Glutamatergic neuron (in vitro differentiated cells): ENCODE measurements at places on chromosomes 2 and 18.

DNA sequence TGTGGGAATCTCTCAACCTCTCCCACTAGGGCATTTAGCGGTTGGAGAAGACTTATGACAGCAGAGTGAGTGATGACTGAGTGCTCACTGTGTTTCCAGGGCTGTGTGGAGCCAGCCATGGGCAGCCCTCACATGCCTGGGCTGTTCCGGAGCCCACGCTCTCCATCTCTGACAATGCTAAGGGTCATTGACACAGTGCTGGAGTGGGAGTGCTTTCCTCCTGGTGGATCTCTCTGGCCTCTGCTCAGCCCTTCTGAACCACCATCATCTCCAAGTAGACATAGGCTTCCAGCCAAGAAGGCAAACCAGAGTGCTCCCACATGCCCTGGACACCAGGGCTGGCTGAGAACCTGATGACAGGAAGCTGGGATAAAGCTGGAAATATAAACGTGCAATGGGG is 33.1 kb upstream of the TWIST2 start:
- DNase-seq: no peak

DNA sequence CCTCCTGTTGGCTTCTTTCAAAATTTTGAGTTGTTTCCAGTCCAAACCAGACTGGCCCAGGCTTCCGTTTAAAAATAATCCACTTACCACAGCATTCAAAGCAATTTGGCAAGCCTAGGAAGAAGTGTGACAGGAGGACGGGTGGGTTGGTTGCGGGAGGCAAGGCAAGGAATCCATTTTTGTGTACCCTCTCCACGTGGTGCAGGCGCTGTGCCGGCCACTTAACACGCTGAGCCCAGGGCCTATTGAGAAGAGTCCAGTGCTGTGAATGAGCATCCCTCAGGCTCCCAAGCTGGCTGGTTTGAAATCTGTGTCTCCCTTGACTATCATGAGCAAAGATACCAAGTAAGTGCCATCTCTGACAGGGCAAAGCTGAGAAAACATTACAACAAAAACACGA is 160.9 kb downstream of the NCKAP5 start:
- no peak for DNase-seq

DNA sequence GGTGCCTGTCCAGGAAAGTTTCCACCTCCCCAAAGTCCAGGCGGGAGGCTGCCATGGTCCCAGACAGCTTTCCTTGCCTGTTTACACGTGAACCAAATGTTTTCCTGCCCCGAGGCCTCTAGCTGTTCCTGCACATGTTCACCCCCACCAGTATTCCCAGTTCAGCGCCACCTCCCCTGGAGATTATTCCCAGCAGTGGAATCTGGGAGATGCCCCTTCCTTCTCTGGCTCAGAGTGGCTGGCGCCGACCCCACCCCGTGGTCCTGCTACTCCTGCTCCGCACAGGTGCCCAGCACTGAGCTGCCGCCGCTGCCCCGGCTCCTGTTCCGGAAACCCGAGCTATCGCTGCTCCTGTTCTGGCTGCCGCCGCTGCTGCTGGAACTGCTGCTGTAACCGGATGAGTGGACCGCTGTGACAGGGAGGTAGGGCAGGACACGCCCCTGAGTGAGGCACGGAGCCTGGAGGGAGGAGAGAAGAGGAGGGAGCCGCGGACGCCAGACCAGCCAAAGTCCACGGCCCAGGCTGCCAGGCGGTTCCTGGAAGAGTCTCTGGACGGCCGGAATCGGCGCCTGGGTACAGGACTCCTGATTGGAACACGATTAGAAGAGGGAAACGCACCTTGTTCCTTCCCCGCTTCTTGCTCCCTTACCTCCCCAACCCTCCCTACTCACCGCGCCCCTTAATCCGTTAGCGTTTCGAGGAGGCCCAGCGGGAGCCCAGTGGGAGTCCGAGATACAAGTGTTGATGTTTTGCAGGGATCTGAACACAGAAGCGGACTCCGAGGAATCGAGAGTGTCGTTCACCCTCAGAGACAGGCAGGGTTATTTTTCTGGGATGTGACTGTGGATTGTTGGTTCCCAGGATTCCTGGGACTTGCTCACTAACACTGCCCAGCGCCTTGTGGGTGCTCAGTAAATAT is at the start of gene PDE11A:
PDE11A (minus strand) TSS at position 395 of the 919 bp plus-strand sequence; CDS start at position 55, 340 bp downstream.
- DNase-seq: peak; percentile 78

- DNase-seq: no peak
These were observed 278.0 kb upstream of the EPHA4 start for GRCh38 chr2:221850076-221850475.

DNA sequence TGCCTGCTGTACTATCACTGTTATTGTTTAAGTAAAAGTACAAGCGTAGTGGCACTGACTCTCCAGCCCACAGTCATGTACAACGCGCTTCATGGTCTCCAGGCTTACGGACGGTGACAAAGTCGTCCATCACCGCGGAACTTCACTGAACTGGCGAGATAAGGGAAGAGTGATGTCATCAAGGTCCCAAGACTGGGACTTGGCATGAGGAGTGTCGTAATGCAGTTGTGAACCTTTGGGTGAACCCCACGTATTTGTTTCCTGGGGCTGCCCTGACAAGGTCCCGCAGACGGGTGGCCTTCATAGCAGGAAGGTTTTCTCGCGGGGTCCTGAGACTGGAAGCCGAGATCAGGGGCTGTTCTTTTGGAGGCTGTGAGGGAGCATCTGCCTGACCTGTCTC is 17.3 kb downstream of the NFATC1 start:
- no peak for DNase-seq

GRCh38 chr2:45119038-45119437 is 109.8 kb upstream of the SIX2 start:
- DNase-seq: no peak

DNA sequence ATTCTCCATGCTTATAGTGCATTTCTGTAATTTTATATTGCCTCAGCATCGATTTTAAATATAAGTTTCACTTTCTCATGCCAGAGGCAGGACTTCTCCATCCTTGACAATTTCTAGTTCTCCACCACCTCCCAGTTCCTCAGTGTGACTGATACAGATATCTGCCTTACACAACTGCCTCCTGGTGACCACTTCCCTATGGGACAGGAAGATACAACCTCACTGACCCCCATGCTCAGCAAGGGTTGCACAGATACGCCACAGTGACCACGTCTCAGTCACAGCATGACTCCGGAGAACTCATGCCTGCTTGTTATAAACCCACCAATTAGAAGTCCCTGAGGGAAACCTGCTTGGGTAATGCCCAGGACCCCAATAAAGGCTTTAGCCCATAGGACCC is 284.0 kb upstream of the MC4R start:
- no peak for DNase-seq

- no peak for DNase-seq
These were observed 237.8 kb downstream of the PLCL1 start for GRCh38 chr2:198042189-198042588.

GRCh38 chr2:14743861-14744260 is 111.3 kb downstream of the LRATD1 start:
- DNase-seq: no peak

DNA sequence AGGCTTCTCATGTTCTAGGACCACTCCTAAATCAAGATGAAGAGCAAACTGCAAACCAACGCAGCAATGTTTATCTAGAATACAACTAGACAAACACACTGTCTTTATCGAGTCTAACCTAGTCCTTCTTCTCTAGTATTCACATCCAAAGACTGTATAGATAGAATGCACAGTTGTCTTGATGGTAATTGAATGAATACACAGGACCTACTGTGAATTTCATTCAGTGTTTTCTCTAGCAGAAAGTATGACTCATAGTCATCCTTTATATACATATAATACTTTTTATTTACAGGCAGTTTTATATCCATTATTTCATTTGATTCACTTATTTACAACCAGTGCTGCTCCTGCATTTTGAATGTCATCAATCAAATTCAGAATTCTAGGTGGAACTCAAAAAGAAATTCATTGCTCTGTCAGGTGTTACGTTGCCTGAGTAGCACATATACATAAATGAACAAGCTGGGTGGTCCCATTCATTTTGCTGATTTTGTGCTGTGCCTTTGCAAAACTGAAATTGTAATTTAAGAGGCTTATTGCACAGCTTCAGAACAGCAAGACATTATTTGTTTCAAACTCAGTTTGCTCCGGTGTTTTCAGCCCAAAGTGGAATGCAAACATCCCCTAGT is 374.8 kb downstream of the EPHA4 start:
- DNase-seq: no peak

- no peak for DNase-seq
These were observed 2.3 kb downstream of the RAB11FIP5 start for GRCh38 chr2:73110168-73111072.

- DNase-seq: no peak
These were observed 176.2 kb downstream of the LDLRAD4 start for GRCh38 chr18:13394801-13395200.

DNA sequence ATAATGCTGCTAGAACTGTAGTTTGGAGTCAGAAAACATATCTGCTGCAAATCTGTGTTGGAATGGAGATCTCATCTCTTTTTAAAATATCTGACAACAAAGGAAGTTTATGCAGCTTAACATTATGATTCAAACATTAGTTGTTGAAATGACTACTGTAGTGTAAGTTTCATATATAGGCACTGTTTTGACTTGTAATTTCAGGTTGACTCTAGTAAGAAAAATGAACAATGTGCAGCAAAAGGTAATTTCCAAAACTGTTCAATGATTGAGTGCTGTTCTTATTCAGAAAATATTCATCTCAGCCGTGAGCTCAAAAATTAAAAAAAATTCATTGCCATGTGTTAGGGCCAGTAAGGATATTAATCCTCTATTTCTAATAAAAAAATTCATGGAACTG is 48.5 kb downstream of the CCDC138 start:
- DNase-seq: no peak

DNA sequence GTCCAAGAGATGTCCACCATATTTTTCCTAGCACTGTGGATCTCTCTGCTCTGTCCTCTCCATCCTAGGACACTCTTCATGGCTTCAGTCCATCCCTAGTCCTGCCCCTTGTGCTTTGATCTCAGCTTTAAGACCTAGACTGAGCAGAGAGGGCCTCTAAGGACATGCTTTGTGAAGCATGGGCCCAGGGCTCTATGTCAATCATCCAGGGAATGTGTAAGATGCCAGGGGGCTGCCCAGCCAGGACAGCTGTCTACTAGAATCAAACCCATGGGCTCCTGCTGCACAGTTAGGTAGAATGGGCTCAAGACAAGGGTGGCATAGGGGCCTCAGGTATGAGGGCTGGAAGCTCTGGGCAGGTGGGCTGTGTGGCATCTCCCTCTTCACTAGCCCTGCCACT is 24.9 kb downstream of the TET3 start:
- no peak for DNase-seq

DNA sequence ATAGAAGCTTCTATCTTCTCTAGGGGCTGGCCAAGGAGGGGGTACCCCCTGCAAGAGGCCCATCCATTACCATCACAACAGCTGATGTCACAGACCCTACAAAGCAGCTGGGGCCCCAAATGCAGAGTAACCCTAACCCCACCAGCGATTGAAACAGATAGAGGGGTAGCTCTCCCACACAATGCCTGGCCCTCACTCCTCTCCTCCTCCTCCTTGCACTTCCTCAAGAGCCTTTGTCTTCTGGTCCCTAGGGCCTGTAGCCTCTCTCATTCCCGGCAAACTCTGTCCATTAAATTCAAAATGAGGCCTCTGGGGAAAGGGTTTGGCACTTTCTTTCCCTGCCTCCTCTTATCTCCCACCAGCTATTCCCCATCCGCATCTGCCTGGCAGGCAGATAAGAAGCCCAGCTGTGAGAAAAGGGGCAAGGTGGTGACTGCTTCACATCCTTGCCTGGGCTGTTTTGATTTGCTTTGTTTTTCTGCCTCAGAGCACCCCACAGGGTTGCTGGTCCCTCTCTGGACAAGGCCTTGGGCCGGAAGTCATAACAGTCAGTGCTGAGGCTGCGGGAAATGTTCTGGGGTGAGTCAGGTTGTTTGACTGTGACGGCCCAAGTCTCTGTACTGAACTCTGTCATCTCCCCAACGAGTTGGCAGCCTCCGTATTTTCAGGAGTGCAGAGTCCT is 26.1 kb upstream of the CYP26B1 start:
- DNase-seq: no peak

- no peak for DNase-seq
These were observed 121.5 kb upstream of the GYPC start for GRCh38 chr2:126534478-126534877.

GRCh38 chr2:53432936-53433335 is 334.7 kb upstream of the CHAC2 start:
- DNase-seq: no peak

- no peak for DNase-seq
These were observed 24.2 kb downstream of the OTOF start for GRCh38 chr2:26453421-26454329.

GRCh38 chr2:156411835-156412234 is 24.3 kb upstream of the GPD2 start:
- DNase-seq: no peak

DNA sequence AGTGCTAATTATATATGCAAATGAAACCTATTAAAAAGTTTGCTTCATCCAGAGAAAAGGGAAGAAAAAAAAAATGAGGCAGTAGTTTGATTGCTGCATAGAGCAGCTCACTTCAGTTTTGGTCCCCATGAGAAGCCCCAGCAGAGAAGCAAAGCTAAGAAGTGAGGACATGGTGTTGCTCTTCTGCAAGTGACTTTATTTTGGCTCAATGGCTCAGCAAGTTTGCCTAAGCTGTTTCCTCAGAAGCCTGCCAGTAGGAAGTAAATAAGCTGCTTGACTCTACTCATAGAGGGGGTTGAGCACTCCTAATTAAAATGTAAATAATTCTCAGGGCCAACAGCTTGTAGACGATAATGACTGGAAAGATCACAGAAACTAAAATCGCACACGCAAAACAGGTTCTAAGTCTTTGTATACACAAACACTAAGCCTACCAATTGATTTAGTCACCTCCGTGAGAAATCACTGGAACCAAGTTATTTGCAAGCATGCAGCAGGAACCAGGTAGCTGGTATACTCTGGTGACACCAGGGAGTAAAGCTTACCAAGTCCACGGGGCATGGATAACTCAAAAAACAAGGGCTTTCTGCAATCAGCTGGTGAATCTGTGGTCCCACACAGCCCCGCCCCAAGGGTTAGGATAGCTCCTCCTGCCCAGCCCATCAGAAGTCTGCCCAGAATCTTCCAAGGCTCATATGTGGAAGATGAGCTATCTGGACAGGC is 39.7 kb upstream of the NABP1 start:
- no peak for DNase-seq

DNA sequence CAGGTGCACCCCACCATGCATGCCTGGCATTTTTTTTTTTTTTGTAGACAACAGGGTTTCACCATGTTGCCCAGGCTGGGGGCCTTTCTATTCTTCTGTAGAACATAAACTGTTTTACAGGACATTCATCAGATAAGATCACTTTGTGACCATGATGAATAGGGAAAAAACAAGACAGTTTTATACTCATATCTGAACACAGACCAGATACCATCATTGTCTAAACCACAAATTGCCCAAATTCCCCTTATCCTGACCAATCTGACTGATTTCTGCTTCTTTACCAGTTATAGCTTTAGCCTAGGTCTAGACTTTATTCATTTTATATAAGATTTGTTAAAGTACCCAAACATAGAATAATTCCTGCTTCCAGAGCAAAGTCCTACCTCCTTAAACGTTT is 1699.3 kb upstream of the TMEFF2 start:
- no peak for DNase-seq

- DNase-seq: no peak
These were observed 259.7 kb downstream of the LPIN1 start for GRCh38 chr2:12005886-12006681.

GRCh38 chr2:3622967-3623366 is 28.1 kb downstream of the COLEC11 start:
- DNase-seq: no peak
